ENCODE measurements at places on chromosomes 6 and 20.

DNA sequence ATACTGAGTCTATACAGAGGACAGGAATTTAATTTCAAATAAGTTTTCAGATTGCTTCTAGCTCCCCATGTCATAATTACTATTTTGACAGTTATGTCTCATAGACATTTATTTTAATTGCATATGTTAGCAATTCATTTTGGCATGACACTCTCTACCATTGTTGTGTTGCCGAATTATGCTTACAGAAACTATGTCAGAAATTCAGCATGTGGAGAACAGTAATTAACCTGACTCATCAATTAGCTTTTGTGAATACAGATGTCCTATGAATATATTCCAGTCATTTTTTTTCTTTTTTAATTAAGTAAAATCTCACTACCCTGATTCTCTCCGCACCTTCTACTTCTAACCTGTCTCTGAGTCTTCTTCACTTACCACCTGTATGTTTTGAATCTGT lies 105.1 kb downstream of the NKAIN2 start:
- no peak for DNase-seq
- H3K27ac ChIP-seq: no peak overlapping the region
- H3K4me1 ChIP-seq: no peaks in the 10 kb centered on the region
- H3K36me3 ChIP-seq: no peaks in the 10 kb centered on the region

DNA sequence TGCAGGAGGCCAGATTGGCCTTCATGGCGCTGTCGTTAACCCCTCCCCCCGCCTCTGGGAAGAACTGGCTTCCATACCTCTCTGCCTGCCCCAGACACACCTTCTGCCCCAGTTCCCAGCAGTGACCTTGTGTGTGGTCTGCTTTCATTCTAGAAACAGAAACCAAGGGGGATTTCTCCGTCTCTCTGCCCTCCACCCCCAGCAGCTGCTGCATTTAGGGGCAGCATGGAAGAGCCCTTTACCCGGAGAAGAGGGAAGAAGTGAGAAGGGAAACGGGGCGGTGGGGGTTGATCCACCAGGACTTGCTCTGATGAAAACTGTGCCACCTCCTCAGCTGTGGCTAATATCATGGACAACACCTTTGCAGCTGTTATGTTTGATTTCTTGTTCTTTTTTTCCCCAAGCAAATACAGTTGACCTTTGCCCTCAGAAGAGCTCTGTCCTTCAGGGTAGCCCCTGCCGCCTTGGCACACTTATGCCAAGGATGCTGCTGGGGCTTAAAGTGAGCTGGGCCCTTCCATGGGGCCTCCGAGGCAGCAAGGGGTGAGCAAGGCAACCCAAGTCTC lies 6.1 kb downstream of the GLP1R start:
- peak overlapping the region; percentile 31 for H3K27ac ChIP-seq
- H3K4me1 ChIP-seq: peaks cover 15% of the 10 kb centered on the region
- peaks cover 54% of the 10 kb centered on the region for H3K27me3 ChIP-seq
- H3K36me3 ChIP-seq: no peaks in the 10 kb centered on the region
- no peak for DNase-seq

DNA sequence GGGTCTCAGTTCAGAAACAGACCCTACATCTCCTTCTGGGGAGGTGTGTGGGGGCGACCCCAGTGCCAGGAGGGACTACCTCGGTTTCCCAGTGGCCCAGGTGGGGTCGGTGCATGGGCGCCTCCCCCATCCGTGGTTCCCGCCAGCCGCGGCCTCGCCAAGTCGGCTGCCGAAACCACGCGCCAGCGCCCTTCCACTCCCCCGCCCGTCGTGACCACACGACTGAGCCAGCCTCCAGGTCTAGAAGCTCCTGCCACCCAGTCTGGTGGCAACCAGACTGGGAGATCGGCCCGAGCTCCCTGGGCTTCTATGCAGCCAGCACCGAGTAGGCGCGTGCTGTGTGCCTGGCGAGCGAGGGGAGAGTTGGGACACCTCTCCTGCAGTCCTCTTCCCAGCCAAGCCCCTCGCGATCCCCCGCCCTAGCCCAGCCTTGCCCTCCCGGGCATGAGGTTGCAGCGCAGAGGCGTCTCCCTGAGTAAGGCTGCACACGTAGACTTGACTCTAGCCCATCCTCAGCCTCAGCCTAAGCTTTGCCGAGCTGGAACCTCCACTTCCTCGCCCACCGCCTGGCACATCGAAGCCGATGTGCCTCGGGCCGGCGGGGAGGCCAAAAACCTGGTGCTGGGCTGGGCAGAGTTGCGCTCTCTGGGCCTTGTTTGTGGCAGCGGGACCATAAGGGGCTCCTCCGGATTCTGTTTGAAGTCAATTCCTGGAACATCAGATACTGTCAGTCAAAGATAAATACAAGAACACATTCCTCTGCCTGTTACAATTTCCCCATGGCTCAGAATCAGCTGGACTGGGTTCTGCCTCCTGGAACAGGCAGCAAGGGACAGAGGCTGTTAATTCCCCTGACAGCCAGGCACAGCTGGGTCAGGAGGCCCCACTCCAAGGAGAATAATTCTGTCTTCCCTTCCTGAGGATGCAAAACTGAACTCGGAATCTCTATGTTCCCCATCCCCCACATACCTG lies 1.5 kb upstream of the CPNE5 start:
- peaks cover 75% of the 10 kb centered on the region for H3K27me3 ChIP-seq
- peak overlapping the region; percentile 69 for H3K27ac ChIP-seq
- DNase-seq: no peak

DNA sequence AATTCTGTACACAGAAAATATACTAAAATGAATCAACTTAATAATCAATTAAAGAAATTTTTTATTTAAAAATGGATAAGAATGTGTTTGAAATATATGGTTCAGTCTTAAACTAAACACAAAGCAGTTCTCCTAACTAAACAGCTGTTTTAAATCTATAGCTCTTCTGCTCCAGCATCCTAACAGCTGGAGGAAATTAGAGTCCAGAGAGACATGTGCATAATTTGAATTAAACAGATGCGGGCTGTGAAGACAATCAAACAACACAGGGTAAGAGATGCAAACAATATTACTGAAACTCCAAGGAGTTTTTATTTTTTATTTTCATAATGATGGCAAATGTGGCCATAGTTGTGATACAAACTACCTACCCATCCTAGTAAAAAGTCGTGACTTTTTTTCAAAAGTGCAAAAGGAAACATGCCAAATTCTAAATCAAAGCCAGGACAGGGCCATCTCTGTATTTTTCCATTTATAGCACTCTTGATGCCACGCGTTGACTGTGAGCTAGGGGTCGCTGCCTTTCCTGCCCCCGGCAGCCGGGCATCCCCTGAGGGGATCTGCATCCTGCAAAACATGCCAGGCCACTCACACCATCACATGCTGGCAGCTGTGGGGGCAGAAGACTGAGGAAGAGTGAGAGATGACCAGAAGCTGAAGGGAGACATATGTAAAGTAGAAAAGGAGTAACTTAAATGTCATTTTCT lies 310.6 kb downstream of the PRKN start:
- no peaks in the 10 kb centered on the region for H3K36me3 ChIP-seq
- no peaks in the 10 kb centered on the region for H3K4me1 ChIP-seq
- no peak for DNase-seq
- no peaks in the 10 kb centered on the region for H3K27me3 ChIP-seq
- H3K4me3 ChIP-seq: no peak overlapping the region

DNA sequence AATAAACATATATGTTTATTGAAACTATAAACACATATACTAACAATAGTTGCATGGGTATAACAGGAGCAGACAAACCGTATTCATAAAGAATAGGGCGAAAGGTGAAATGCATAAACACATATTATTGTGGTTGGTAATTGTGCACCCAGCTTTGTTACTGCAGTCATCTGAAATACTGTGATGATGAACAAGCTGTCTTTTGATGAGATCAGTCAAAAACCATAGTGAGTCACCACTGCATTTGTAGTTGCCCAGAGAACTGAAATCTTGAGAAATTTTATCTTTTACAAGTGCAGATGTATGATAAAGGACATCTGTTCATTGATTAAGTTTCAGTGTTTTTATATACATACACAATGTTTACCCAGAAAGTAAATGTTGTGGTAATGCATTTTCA lies 133.7 kb downstream of the MYO6 start:
- peaks cover 13% of the 10 kb centered on the region for H3K36me3 ChIP-seq
- no peak for DNase-seq
- H3K27me3 ChIP-seq: no peaks in the 10 kb centered on the region
- no peak overlapping the region for H3K4me3 ChIP-seq
- H3K4me1 ChIP-seq: no peaks in the 10 kb centered on the region

GRCh38 chr6:11947575-11947974 lies 64.5 kb upstream of the HIVEP1 start:
- no peak overlapping the region for H3K4me3 ChIP-seq
- no peaks in the 10 kb centered on the region for H3K36me3 ChIP-seq
- H3K27ac ChIP-seq: no peak overlapping the region
- no peak for DNase-seq
- peaks cover 5% of the 10 kb centered on the region for H3K4me1 ChIP-seq
- H3K27me3 ChIP-seq: no peaks in the 10 kb centered on the region

- no peak overlapping the region for H3K4me3 ChIP-seq
- H3K27me3 ChIP-seq: no peaks in the 10 kb centered on the region
- H3K27ac ChIP-seq: peak overlapping the region; percentile 12
- H3K4me1 ChIP-seq: peaks cover 24% of the 10 kb centered on the region
- H3K36me3 ChIP-seq: no peaks in the 10 kb centered on the region
- peak; percentile 32 for DNase-seq
These were observed 21.6 kb upstream of the GFOD1 start for GRCh38 chr6:13508711-13509705.

- H3K4me1 ChIP-seq: no peaks in the 10 kb centered on the region
- H3K27me3 ChIP-seq: no peaks in the 10 kb centered on the region
- no peak for DNase-seq
- H3K36me3 ChIP-seq: no peaks in the 10 kb centered on the region
- H3K27ac ChIP-seq: no peak overlapping the region
- H3K4me3 ChIP-seq: no peak overlapping the region
These were observed 153.6 kb upstream of the UST start for GRCh38 chr6:148593130-148593812.

GRCh38 chr20:58711266-58712051 lies 18.9 kb downstream of the NPEPL1 start:
- DNase-seq: peak; percentile 60
- no peaks in the 10 kb centered on the region for H3K4me1 ChIP-seq
- H3K27me3 ChIP-seq: no peaks in the 10 kb centered on the region
- H3K36me3 ChIP-seq: no peaks in the 10 kb centered on the region

- peaks cover 31% of the 10 kb centered on the region for H3K4me1 ChIP-seq
- peaks cover 6% of the 10 kb centered on the region for H3K36me3 ChIP-seq
- H3K4me3 ChIP-seq: peak overlapping the region; percentile 55
- no peaks in the 10 kb centered on the region for H3K27me3 ChIP-seq
These were observed 49.8 kb downstream of the PPARD start for GRCh38 chr6:35392111-35392702.

Measured in type B pancreatic cell (in vitro differentiated cells).